ENCODE measurements at places on chromosomes 2 and 18. TPM values are rescaled to one million over a fixed set of nuclear protein-coding genes. Genes with fewer than 3 reads are reported as not detected.

Gene IHH
- 0.09 TPM for total RNA-seq

Gene LYPD1
- total RNA-seq: not detected

DNA sequence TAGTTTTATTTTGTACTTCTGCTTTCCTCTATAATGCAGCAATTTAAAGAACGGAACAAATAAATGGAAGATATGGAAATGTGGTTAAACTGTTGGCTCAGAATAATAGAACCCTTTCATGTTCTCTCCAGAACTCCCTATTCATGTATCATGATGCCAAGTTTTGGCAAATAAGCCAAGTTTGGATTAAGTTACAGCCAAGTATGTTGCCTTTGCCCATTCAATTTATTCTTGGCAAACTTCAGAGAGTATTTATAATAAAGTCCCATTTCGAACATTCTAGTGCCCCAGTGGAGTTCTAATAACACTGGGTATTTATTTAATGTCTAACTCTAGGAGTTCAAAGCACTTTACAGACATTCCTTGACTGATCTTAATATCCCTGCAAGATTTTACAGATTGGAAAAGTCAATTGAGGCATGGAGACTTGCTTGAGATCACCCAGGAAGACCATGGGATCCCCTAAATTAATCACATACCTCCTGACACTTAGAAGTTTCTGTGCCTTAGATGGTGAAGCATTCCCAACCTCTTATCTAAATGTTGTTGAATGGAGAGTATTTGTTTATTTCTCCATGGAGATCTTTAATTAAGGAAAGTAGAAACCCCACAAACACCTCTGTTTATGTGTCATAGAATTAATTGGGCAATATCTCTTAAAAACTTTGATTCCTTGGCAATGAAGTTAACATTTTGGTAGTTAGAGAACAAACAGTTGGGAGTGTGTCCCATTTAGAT lies 106.7 kb downstream of the ACKR3 start:
- no peak overlapping the region for H3K27ac ChIP-seq
- no peaks in the 10 kb centered on the region for H3K36me3 ChIP-seq
- no peaks in the 10 kb centered on the region for H3K4me1 ChIP-seq

GRCh38 chr2:79855264-79856006 lies 342.6 kb downstream of the CTNNA2 start:
- no peaks in the 10 kb centered on the region for H3K27me3 ChIP-seq
- H3K4me1 ChIP-seq: no peaks in the 10 kb centered on the region
- no peak overlapping the region for H3K4me3 ChIP-seq
- no peaks in the 10 kb centered on the region for H3K36me3 ChIP-seq

DNA sequence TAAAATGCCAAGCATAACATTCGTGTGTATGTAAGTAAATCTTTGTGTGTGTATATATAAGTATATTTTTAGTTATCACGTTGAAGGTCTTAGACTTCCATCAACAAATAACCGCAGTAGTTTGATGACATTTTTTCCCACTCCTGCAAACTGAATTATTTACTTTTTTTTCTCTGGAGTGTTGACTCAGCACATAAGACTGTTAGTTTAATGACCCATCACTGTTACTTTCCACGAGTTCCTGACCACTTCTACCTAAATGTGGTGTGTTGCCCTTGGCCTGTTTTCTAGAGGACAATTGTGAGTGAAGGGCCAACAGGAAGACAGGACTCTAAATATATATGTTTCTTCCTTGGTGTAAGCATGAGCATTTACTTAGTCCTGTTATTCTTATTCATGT lies 71.3 kb upstream of the TXNDC2 start:
- H3K36me3 ChIP-seq: no peaks in the 10 kb centered on the region
- H3K27ac ChIP-seq: no peak overlapping the region
- no peaks in the 10 kb centered on the region for H3K4me1 ChIP-seq
- no peak overlapping the region for H3K4me3 ChIP-seq

DNA sequence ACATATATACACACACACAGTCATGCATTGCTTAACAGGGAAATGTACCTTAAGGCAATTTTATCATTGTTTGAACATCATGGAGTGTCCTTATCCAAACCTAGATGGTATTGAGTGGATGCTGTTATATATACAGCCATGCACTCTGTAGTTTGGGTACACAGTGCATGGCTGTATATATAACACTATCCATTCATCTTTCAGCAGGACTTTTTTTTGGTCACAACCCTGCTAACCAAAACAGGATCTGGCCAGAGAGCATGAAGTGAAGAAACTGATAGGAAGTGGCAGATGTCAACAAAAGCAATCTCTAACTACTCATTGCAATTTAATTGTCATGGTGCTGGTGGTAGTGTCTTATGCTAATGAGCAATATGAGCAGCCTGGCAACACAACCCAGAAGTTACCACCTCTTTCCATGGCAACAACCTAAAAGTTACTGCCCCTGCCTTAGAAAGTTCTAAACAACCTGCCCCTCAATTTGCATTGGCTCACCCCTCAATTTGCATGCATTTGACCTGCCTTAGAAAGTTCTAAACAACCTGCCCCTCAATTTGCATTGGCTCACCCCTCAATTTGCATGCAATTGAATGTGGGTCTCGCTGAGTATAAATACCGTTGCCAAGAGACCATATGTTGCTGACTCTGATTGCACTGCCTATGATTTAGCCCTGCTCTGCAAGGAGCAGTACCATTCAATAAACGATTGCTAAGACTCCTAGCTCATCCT lies 434.9 kb downstream of the DSEL start:
- no peaks in the 10 kb centered on the region for H3K36me3 ChIP-seq
- no peak overlapping the region for H3K4me3 ChIP-seq
- no peak overlapping the region for H3K27ac ChIP-seq
- no peaks in the 10 kb centered on the region for H3K4me1 ChIP-seq

- H3K4me3 ChIP-seq: no peak overlapping the region
- H3K36me3 ChIP-seq: peaks cover 4% of the 10 kb centered on the region
- no peak overlapping the region for H3K27ac ChIP-seq
- peaks cover 29% of the 10 kb centered on the region for H3K27me3 ChIP-seq
Observed at GRCh38 chr2:230975927-230976326, 20.0 kb upstream of the SPATA3 start.

GRCh38 chr2:2892892-2893291 lies 484.7 kb downstream of the EIPR1 start:
- no peaks in the 10 kb centered on the region for H3K4me1 ChIP-seq
- H3K4me3 ChIP-seq: no peak overlapping the region
- H3K36me3 ChIP-seq: no peaks in the 10 kb centered on the region
- H3K27ac ChIP-seq: no peak overlapping the region

GRCh38 chr2:63434024-63435001 lies 154.0 kb downstream of the WDPCP start:
- H3K27me3 ChIP-seq: no peaks in the 10 kb centered on the region
- no peaks in the 10 kb centered on the region for H3K4me1 ChIP-seq
- no peak overlapping the region for H3K27ac ChIP-seq
- no peak for DNase-seq
- H3K4me3 ChIP-seq: no peak overlapping the region
- H3K36me3 ChIP-seq: no peaks in the 10 kb centered on the region

Gene NMS
- total RNA-seq: not detected

- no peak overlapping the region for H3K27ac ChIP-seq
- H3K36me3 ChIP-seq: no peaks in the 10 kb centered on the region
- H3K4me3 ChIP-seq: no peak overlapping the region
- DNase-seq: no peak
- H3K4me1 ChIP-seq: peaks cover 2% of the 10 kb centered on the region
- peaks cover 5% of the 10 kb centered on the region for H3K27me3 ChIP-seq
Observed at GRCh38 chr2:217932803-217933616, 69.8 kb downstream of the TNS1 start.

Data from activated T-helper 2 cell treated with anti-CD3 and anti-CD28 coated beads, Interferon-gamma antibody, Interleukin-2, Interleukin-4, amounts not matched to agents 10 μg/mL and 5 μg/mL and 100 μg/mL, durations not matched to agents 14 hours and 24 hours and 36 hours (primary cell).